SK-N-MC (cell line): ENCODE measurements at places on chromosomes 5 and 9.

DNA sequence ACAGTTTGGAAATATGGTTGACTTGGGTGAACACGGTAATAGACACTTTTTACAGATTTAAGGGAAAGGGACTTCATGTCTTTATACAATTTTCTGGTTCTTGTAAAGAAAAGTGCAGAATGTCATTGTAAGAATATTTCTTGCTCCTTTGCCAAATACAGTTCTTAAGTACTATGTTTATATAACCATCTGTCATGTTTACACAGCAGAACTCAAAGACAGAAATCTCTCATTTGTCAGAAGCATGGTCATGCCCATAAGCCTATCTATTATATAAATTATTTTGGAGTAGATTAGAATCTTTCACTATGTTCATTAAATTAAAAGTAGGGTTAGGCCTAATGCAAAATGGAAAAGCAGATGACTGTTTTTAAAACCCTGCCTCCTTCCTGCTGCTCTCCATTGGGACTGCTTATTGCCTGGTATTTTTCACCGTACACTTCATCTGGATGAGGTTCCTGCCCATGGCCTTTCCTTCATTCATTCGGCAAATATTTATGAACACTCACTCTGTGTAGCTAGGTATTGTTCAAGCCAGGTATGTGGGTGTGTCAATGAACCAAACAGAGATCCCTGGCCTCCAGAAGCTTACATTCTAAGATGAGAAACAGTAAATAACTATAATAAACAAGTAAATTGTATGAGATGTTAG lies 558.1 kb downstream of the NR2F1-AS1 start:
- no peak for DNase-seq

- no peak for DNase-seq
Measured at GRCh38 chr5:77282337-77283027, 72.0 kb downstream of the PDE8B start.

GRCh38 chr5:110823571-110823970 lies 84.8 kb downstream of the SLC25A46 start:
- DNase-seq: no peak

DNA sequence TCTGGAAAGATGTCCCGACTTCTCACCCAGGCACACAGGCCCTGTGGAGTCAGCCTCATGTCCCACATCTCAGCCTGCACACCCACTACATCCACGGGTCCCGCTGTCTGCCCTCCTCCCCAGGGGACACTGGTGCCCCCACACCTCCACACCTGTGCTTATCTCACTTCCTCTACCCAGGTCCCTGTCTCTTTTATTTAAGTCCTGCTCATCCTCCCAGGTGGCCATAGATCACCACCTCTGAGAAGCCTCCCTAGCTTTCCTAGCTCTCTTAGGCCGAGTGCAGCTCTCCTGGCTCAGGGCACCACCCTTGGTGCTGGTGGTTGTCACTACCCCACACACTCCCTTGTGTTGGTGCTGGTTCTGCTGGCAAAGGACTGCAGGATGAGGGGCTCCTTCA lies 143.6 kb upstream of the PITX1 start:
- DNase-seq: no peak

- DNase-seq: no peak
Measured at GRCh38 chr5:156482818-156483217, 155.9 kb downstream of the SGCD start.

DNA sequence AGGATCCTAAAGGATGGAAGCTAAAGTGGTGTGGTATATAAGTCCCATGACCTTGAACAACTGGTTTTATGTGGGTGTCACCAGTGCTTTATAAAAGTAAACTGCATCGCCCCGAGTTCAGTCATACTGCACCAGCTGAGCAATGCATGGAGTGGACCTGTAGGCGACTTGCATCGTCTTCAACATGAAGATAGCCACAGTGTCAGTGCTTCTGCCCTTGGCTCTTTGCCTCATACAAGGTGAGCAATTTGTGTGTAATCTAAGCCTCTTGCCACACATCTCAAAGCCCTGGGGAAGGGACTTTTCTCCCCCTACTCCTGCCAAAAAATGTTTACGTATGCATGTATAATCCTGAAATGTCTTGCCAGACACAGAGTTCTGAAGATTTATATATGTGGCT lies at the start of gene SPINK5:
Gene SPINK5 (plus strand): TSS at position 120 of the 400 bp plus-strand sequence. CDS start 65 bp downstream, at position 185.
- no peak for DNase-seq

DNA sequence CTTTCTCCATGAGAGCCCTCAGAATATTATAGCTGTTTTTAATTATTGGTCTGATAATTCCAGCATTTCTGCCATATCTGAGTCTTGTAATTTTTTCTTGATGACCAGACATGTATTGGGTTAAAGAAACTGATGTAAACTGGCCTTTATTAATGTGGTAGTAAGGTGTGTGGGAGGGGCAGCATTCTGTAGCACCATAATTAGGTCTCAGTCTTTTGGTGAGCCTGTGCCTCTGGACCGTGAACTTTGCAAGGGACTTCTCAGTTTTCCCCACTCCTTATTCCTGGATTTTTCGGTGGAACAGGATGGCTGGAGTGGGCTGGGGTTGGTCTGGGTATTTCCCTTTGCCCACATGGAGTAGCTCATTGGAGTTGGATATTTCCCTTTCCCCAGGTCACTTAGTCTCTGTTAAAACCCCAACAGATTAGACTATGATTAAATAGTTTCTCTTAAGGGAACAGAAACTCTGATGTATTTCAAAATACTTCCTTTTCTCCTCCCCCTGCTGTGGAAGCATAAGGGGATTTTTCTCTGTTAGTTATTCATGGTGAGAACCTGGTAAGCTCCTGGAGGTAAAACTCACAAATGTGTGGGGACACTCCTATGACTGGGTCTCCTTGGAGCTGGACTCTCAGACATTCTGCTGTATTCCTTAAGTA lies 52.4 kb downstream of the FSD1L start:
- DNase-seq: no peak

- DNase-seq: no peak
Measured at GRCh38 chr9:83636813-83637212, 13.9 kb downstream of the IDNK start.
